ENCODE measurements at places on chromosomes 5 and 9.

DNA sequence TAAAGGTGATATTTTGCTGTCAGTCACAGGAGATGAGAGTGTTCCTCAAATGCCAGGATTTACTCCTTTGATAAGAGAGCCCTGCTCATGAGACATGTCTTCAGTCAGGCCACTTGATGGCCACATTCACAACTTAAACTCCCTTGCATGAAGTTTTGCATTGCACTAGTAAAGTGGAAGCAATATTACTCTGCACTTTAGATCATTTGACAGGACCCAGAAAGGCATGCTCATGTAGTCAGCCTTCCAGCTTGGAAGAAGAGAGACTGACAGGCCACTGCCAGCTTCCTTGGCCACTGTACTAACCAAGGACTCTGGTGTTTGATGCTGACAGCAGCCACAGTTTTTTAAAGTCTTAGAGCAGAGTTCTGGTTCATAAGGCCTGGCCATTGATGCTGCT, 42.6 kb downstream of the NPR3 start:
- DNase-seq, result peak; percentile 7

- peak; percentile 96 for DNase-seq
Observed at GRCh38 chr5:163963881-163964280, 458.5 kb downstream of the MAT2B start.

GRCh38 chr5:74326571-74327338, 313.8 kb downstream of the ENC1 start:
- peak; percentile 95 for DNase-seq

- DNase-seq, result no peak
Observed at GRCh38 chr5:114419959-114420358, 58.1 kb downstream of the KCNN2 start.

GRCh38 chr9:102922526-102922925, 72.6 kb upstream of the CYLC2 start:
- DNase-seq, result peak; percentile 6

DNA sequence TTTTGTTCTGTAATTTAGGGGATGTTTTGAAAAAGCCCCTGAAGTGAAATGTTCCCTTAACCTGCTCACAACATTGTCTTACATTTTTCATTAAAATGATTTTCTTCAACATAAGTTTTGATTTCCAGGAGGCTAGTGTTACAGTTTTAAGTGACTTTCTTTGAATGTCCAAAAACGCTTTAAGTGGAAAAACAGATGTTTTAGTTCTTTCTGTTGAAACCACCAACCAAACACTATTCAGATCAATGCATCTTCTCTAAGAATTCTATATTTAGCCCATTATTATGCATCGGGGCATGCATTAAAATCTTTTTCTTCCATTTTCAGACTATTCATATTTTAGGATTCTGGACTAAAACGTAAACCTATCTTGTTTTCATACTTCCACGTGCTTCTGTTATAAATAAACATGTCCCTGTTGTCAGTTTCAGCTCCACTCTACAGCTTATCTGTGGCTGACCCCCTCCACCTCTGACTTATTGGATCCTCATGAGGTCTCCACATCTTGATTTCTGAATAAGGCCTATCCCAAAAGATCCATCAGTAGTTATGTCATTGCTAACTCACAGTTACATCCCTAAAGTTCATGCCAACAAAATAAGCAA, 882.3 kb upstream of the SEMA6A start:
- no peak for DNase-seq

DNA sequence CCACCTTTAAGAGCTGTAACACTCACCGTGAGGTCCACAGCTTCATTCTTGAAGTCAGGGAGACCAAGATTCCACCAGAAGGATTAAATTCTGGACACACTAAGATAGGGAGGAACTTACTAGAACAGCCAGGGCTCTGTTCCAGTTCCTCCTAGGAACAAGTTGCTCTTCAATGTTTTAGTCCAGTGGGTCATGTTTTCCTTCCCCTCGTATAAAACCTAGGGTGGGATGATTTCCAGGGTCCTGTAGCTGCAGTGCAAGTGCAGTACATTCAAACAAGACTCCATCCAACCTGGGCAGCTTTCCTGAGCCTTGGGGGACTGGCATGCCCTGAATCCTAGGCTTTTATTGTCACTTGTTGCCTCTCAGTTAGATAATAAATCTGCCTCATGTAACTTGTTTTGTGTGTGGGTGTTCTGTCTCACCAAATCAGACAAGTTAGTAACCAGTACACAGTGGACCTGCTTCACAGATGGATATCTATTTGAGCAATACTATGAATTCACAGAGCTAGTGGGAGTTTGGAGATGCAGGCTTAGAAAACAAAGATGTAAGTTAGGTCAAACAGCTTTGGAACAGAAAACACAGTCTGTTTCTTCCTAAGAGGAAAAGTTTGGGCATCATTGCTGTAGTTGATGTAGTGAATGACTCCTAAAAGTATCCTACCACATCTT, 405.6 kb downstream of the GABRG2 start:
- DNase-seq, result no peak

DNA sequence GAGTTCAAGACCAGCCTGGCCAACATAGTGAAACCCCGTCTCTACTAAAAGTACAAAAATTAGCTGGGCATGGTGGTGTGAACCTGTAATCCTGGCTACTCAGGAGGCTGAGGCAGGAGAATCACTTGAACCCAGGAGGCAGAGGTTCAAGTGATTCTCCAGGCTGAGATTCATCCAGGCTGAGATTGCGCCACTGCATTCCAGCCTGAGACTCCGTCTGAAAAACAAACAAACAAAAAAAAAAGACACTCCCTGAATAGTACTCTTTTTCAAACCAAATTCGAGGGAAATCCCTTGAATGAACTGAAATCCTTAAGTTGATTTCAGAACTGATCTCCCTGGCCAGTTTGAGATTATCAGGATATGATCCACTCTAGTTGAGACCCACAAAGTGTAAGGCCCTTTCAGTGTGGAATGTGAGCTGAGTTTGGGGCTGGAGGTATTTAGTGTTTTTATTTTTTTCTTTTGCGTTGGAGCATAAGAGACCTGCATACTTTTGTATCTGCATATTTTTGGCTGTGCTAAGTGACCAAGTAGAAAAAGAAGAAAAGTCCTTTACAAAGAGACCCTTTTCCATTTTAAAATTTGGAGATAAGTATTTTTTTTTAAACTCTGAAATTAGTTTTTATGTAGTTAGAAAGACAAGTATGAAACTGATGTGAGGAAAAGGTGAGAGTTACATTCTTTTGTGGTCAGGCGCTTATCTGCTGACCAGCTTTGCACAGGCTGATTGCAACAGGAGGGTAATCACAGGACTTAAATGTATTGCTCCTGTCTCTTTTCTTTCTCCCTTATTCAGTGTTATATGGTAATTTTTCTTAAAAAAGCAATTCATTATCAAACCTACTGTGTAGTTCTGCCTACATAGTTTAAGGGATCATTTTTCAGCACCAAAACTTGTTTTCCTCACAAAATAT, 42.9 kb downstream of the TMEFF1 start:
- DNase-seq, result peak; percentile 62

GRCh38 chr5:60820593-60821487, 23.2 kb downstream of the ELOVL7 start:
- peak; percentile 87 for DNase-seq

DNA sequence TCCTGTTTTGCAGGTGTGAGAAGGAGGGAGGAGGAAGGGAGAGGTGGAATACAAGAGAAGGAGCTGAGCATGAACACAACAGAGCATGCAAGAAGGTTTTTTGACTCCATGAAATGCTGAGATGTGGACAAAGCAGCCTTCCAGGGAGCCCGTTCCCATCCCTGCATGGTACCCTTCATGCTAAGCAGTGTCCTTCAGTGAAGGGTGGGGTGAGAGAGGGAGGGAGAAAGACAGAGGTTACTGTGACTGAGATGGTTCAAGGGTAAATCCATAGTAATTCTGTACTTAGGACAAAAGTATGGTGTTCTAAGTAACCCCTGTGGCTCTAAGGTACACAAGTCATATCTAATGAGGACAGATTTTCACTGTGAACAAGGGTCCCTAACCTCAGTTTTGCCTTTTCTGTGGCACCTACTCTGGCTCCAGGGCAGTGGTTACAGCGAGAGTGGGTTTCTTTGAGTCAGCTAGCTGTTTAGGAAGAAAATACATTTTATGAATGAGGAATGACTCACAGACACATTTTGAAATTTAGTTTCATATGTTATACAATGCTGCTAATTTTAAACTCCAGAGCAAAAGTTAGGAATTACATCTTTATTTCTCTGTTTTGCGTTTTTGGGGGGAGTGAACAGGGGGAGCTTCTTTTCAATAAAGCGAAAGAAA, 184.9 kb upstream of the SLC12A2 start:
- DNase-seq, result no peak

- DNase-seq, result no peak
Observed at GRCh38 chr9:68957479-68957878, 56.4 kb downstream of the PRKACG start.

- no peak for DNase-seq
Observed at GRCh38 chr5:125232779-125233230, 486.4 kb upstream of the ZNF608 start.

- DNase-seq, result no peak
Observed at GRCh38 chr5:178437386-178438075, 152.7 kb downstream of the COL23A1 start.

GRCh38 chr9:78578072-78578471, 281.1 kb downstream of the PSAT1 start:
- DNase-seq, result no peak

DNA sequence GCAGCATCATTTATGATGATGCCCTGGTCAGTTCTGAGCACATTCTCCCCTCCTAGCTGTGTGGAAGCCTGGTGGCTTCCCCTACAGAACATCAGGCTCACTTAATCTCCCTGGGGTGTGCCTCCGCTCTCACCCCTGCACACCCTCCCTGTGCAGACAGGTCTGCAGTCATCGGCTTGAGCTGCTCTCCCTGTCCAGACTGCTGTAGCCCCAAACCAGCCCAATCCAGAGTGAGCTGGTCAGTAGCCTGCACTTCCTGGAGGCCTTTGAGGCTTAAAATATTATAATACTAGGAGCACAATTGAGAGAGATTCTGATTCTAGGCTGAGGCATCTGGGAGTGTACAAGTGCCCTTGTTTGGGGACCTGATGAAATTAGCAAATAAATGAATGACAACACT, 60.2 kb downstream of the PPARGC1B start:
- no peak for DNase-seq

- DNase-seq, result peak; percentile 58
Observed at GRCh38 chr5:180494510-180495181, 467 bp downstream of the CNOT6 start.

All from OCI-M1 (cell line).